ENCODE measurements at places on chromosomes 2 and 18.

DNA sequence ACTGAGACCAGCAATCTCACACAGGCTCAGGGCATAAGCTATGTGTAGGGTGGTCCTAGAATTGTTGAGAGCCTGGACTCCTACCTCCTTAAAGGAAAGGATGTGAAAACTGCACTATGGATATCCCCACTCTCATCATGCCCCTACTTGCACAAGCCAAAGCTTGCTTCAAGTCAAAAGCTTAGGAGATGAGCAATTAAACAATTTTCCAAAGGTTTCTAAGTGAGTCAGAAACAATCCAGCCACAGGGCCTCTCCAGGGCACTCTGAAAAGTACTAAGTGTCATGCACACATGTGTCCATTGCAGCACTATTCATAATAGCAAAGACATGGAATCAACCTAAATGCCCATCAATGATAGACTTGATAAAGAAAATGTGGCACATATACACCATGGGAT, 215.4 kb downstream of the AFF3 start:
- DNase-seq, result peak; percentile 17

DNA sequence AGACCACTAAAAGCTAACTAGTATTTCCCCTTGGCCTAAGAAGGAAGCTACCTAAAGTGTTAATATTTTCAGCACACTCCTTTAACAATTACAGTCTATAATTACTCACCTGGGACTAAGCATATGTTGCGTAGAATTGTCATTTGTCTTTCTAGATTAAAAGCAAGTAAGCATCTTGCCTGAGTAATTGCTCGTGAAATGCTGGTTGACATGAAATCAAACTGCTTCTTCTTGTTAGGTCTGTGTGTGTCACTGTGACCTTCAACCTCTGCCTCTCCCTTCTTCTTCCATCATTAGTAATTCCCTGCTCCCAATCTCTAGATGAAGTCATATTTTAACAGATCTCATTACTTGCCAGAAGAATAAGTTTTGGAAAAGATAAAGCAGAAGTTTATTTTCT, 212.2 kb downstream of the XIRP2 start:
- no peak for DNase-seq

- DNase-seq, result no peak
Measured at GRCh38 chr2:235024931-235025773, 73.3 kb downstream of the SH3BP4 start.

DNA sequence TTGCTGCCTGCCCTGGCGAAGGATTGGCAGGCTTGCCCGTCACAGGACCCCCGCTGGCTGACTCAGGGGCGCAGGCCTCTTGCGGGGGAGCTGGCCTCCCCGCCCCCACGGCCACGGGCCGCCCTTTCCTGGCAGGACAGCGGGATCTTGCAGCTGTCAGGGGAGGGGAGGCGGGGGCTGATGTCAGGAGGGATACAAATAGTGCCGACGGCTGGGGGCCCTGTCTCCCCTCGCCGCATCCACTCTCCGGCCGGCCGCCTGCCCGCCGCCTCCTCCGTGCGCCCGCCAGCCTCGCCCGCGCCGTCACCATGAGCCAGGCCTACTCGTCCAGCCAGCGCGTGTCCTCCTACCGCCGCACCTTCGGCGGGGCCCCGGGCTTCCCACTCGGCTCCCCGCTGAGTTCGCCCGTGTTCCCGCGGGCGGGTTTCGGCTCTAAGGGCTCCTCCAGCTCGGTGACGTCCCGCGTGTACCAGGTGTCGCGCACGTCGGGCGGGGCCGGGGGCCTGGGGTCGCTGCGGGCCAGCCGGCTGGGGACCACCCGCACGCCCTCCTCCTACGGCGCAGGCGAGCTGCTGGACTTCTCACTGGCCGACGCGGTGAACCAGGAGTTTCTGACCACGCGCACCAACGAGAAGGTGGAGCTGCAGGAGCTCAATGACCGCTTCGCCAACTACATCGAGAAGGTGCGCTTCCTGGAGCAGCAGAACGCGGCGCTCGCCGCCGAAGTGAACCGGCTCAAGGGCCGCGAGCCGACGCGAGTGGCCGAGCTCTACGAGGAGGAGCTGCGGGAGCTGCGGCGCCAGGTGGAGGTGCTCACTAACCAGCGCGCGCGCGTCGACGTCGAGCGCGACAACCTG, at the start of gene DES:
Gene DES, plus strand, starts transcription at position 223 of the 857 bp plus-strand sequence. Its CDS starts 86 bp downstream, at position 309.
- DNase-seq, result no peak

DNA sequence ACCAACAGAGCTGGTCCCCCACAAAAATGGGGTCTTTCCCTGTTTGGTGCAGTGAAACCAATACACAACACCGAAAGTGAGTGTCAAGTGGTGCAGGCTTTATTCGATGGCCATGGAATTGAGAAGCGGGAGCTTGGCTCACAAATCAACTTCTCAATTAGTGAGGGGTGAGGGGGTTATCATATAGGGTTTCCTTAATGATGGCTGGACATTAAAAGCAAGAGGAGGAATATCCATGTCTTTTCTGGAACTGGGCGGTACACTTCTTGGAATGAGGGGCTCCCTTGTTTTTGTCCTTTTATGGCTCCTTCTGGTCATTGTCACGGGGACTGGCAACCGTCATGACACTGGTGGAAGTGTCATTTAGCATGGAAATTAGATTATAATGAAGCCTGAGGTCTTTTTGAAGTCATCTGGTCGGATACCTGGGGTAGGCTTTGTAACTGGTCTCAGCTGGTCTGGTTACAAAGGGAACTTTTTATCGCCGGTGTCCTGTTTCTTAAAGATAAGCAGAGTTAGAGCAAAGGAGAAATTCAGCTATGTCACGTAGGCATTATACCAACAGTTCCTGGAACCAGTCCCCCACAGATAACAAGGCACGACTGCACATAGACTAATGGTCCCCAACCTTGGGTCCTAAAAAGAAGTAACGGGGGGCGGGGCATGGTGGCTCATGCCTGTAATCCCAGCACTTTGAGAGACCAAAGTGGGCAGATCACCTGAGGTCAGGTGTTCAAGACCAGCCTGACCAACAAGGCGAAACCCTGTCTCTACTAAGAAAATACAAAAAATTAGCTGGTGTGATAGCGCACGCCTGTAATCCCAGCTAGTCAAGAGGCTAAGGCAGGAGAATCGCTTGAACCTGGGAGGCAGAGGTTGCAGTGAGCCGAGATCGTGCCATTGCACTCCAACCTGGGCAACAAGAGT, 93.5 kb upstream of the NDUFV2 start:
- DNase-seq, result no peak

- no peak for DNase-seq
Measured at GRCh38 chr2:29397039-29397438, 281.8 kb downstream of the CLIP4 start.

GRCh38 chr2:109242210-109242653, 113.2 kb downstream of the SH3RF3 start:
- DNase-seq, result no peak

- no peak for DNase-seq
Measured at GRCh38 chr2:160057356-160057755, 5.1 kb downstream of the PLA2R1 start.

GRCh38 chr2:233051241-233052149, 8.6 kb upstream of the INPP5D start:
- no peak for DNase-seq

DNA sequence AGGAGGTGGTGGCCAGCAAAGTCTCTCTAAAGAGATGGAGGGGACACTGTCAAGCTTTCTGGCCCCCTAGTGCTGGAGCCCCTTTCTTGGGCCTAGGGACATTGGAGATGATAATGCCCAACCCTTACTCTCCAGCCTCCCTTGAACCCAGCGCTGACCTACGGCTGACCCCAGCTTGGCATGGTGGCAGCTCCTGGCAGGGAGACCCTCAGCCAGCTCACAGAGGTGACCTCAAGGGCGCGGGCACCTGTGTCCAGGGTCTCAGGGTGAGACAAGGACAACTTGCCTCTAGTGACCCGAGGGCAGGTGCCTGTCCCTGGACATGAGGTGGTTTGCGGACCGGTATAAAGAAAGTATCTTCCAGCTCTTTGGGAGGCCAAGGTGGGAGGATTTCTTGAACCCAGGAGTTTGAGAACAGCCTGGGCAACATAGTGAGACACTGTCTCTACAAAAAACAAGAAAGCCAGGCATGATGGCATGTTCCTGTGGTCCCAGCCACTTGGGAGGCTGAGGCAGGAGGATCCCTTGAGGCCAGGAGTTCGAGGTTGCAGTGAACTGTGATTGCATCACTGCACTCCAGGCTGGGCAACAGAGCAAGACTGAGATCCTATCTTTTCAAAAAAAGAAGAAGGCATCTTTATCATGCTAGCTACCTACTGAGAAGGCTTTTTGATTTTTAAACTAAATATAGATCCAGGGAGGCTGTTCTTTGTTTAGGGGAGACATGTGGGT, 3.3 kb upstream of the PER2 start:
- DNase-seq, result no peak

GRCh38 chr2:112880091-112880531, 30.9 kb upstream of the IL37 start:
- no peak for DNase-seq

DNA sequence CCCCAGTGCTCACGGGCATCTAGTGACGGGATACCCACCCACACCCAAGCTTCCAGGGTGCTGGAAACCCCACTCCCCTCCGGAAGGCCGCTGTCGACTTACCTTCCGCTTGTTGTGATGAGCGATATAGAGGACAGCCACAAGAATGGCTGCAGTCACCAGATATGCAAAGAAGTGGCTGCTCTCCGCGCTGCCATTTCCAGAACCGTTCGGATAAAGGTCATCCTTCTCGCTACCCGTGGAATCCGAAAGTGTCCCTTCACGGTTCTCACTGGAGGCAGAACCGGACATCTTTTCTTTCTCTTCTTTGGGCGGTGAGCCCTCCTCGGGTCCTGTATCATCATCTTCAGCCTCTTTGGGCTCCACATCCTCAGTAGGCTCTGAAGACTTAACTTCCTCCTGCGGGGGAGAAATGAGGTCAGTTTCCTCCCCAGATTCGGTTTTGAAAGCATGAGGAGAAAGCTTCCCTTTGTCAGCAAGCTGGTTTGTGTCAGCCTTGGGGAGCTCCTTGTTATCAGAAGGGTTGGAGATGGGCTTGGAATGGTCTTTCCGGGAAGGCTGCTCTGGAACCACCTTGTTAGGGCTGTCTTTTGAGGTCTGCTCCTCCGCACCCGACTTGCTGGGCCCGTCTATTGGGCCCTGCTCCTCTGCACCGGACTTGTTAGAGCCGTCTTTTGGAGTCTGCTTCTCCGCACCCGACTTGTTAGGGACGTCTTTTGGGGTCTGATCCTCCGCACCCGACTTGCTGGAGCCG, 1.2 kb downstream of the TGOLN2 start:
- DNase-seq, result no peak

DNA sequence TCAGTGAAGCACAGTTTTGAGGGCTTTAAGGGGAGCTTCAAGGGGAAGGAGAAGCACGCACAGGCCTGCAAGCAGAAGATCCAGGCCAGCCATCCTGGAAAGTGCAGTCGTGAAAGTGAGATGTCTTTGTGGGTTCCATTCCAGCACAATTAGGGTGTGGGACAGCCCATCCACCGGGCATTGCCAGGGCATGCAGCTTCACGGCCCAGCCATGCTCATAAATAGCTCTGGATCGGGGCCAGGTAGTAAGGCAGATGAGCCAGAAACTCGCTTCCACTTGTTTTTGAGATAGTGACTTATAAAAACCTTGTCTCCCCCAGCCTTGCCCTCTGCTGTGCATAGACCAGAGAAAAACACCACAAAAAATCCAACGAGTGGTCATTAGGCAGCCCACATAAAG, 21.0 kb downstream of the KDSR start:
- no peak for DNase-seq

GRCh38 chr2:151289972-151290866, 751 bp upstream of the NMI start:
- DNase-seq, result peak; percentile 41

GRCh38 chr2:85712849-85713612, 18.9 kb downstream of the GNLY start:
- no peak for DNase-seq

DNA sequence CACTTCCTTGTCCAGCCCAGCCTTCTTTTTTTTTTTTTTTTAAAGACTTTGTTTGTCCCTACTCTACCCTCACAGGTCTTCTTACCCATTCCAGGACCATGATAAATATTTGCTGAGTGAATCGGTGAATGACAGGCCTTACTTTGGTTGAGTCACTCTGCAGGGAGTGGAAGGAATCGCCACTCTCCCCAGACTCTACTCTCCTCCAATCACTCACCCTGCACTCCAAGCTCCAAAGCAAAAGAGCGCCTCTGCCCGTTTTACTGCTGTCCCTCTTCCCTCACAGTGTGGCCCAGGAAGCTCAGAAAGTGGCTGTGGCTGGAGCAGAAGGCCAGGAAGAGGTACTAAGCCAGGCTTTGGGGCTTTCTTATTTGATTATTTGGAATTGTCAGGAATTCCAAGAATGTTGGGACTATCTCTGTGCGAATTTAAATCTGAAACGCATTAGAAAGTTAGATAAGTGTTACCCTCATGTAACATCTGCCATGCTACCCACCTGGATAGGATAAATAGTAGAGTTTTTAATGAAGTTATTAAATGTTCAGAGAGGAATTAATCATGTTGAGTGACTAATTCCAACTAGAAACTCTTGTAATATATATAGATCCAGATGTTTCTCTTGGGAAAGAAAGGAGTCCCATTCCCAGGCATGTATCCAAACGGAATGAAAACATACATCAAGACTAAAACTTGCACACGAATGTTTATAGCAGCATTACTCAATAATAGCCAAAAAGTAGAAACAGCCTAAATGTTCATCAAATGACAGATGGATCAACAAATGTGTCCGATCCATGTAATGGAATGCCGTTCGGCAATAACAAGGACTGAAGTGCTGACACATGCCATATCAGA, 43.0 kb upstream of the CHMP1B start:
- no peak for DNase-seq

DNA sequence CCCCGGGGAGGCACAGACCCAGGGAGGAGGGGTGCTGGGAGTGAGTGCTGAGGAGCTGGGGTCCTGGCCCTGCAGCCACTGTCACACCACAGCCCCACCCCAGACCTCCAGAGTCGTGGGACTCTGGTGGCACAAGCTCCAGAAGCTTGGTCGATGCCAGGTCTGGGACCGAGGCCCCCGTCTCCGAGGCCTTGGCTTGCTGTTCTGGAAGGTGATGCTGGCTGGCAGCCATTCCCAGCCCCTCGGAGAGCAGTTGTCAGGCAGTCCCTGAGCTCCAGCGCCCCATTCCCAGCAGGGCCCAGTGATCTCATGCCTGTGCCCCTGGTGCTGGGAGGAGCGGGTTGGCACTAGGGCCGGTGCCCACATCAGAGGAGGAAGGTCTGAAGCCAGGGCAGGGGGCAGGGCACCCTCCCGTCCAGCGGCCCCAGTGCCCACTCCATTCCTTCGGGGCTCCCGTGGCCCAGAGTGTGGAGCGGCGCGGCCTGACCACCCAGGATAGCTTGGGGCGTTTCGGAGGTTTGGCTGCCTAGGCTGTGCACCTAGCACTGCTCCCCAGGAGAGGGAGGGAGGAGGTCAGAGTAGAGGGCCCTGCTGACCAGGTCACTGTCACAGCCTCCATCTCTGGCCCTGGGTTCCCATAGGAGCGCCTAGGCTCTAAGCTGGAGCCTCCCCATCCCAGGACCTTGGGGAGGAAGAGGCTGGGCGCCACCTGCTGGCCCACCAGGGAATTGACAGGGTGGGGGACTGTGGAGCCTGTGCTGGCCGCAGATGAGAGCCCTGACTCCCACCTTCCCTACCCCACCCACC, 16.8 kb upstream of the ALPI start:
- DNase-seq, result no peak

- no peak for DNase-seq
Measured at GRCh38 chr2:63587814-63588384, 378 bp downstream of the WDPCP start.

GRCh38 chr2:131588152-131588873, 60.6 kb downstream of the CCDC74A start:
- DNase-seq, result no peak

GRCh38 chr2:221467610-221468009, 104.5 kb downstream of the EPHA4 start:
- no peak for DNase-seq

Measured in BJ (cell line).